Hematopoietic multipotent progenitor cell treated with erythropoietin and hydrocortisone succinate and interleukin-3 and kit ligand, for 4 days (in vitro differentiated cells): ENCODE measurements at places on chromosomes 16 and 17.

GRCh38 chr17:78558989-78559388 is 18.2 kb downstream of the DNAH17 start:
- no peak for DNase-seq

DNA sequence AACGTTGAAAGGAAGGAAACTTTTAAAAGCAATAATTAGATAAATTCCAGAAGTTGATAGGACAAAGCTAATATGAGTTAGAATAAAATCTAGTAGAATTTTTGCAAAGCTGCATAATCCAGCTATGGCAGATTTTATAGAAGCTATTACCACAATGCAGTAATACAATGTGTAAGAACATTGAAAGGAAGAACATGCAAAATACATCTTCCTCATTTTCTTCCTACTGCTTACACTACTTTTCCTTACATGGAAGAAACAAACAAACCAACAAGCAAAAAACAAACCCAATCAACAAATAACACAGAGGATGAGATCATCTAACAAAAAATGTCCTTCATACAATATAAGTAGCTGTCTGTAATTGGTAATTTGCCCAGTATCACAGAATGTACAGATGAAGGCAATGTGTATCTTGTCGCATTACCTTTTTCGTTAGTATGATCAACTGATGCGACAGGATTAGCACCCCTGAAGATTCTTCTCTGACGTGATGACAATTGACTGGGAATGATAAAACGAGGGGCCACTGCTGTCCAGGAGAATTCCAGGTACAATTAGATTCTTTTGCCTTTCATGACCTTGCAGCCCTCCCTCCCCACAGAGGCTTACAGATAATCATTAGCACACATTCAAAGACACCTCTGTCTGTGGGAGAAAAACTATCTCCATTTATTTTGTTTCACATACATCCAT is 21.2 kb upstream of the LRRC37A start:
- DNase-seq = no peak

DNA sequence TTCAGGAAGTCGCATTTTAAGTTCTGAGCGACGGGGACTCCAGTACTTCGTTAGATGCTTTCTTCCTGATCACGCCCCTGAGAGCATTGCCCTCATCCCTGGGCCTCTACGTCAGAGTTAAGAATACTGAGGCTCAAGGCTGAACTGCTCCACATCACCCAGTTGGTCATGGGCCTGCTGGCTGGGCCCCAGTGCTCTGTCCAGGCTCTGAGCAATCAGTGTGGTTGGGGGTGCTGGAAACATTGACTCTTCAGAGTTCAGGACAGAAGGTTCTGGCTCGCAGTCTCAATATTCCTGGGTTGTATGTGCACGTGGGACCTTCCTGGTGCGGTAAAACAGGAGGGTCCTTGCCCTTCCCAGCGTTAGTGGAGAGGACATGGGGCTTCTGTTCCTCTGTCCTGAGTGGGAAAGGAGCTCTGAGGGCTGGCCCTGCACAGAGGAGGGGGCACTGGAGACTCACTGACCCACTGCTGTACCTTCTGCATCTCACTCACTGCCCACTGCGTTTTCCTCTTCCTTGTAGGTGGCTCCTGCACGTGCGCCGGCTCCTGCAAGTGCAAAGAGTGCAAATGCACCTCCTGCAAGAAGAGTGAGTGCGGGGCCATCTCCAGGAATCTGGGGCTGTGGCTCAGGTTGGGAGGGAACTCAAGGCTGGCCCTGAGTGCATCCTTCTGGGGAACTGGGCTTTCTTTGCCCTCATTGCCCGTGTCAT is 518 bp downstream of the MT1E start:
- DNase-seq = no peak

DNA sequence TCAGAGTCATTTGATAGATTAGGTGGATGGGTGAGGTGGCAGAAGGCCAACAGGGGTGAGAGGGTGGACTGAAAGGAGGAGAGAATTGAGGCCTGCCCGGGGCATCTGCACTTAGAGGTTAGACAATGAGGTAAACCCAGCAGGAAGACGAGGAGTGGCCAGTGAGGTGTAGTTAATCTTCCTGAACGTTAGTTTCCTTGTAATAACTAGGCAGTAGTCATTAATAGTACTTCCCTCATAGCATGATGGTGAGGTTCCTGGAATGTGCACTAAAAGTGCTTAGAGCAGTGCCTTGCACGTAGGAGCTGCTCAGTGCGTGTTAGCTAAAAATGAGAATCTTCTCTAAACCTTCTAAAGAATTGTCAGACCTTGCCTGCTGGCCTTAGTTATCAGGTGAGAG is 13.5 kb upstream of the KSR1 start:
- no peak for DNase-seq
